HCT116 (cell line): ENCODE measurements at places on chromosomes 7 and 10. TPM values are rescaled to one million over a fixed set of nuclear protein-coding genes. Genes with fewer than 3 reads are reported as not detected.

SAMD9 gene
- 5.3 TPM for total RNA-seq

ASAH2 gene
- 10.7 TPM for total RNA-seq

IDI2 gene
- not detected for total RNA-seq

HMX3 gene
- not detected for total RNA-seq

DOCK1 gene
- total RNA-seq: 46.5 TPM

PDE1C gene
- 0.17 TPM for total RNA-seq

ZNF804B gene
- not detected for total RNA-seq

FAM170B gene
- not detected for total RNA-seq

GPR26 gene
- total RNA-seq: not detected

TFPI2 gene
- 0.15 TPM for total RNA-seq

FGFR2 gene
- 19.7 TPM for total RNA-seq

SPDYE9 gene
- total RNA-seq: not detected

TRPV5 gene
- total RNA-seq: not detected

CPA2 gene
- 1.5 TPM for total RNA-seq

EGR2 gene
- 2.3 TPM for total RNA-seq
